GM20000 (cell line): ENCODE measurements at places on chromosomes 1 and 21.

GRCh38 chr1:42746436-42747105 lies 6.5 kb upstream of the CLDN19 start:
- no peak for DNase-seq

DNA sequence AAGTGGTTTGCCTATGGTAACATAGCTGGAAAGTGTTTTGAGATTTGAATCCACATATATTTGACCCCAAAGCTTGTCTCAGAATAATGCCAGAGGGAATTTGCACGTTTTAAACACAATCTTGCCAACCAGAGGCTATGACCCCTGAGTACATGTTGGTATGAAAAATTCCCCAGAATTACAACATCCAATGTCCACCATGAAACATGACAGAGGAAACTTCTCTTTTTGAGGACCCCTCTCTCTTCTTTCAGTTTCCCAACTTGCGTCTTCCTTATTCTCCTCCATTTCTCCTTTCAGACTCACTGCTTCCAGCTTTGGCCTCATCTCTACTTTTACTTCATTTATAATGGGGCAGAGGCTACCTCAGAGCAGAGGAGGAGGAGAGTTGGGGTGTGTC lies 5.5 kb upstream of the KCNJ9 start:
- no peak for DNase-seq

- no peak for DNase-seq
These were observed 18.6 kb downstream of the PDE9A start for GRCh38 chr21:42671778-42672593.

- no peak for DNase-seq
These were observed 34.7 kb downstream of the NIPAL3 start for GRCh38 chr1:24450316-24450715.

- no peak for DNase-seq
These were observed 38.0 kb downstream of the ERG start for GRCh38 chr21:38460171-38460742.

DNA sequence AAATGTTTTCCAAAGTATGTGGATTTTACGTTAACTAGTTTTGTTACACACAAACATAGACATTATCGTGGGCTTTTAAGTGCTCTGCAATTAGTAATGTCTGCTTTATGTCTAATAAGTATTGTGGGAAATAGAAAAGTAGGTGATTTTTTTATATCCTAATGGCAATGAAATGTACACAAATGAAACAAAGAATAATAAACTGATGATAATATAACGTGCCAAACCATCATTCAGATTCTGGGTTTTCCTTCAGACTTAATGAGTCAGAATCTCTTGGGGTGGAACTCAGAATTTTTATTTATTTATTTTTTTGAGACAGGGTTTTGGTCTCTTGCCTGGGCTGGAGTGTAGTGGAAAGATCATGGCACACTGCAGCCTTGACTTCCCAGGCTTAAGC lies 2.0 kb downstream of the TMEM183A start:
- no peak for DNase-seq

DNA sequence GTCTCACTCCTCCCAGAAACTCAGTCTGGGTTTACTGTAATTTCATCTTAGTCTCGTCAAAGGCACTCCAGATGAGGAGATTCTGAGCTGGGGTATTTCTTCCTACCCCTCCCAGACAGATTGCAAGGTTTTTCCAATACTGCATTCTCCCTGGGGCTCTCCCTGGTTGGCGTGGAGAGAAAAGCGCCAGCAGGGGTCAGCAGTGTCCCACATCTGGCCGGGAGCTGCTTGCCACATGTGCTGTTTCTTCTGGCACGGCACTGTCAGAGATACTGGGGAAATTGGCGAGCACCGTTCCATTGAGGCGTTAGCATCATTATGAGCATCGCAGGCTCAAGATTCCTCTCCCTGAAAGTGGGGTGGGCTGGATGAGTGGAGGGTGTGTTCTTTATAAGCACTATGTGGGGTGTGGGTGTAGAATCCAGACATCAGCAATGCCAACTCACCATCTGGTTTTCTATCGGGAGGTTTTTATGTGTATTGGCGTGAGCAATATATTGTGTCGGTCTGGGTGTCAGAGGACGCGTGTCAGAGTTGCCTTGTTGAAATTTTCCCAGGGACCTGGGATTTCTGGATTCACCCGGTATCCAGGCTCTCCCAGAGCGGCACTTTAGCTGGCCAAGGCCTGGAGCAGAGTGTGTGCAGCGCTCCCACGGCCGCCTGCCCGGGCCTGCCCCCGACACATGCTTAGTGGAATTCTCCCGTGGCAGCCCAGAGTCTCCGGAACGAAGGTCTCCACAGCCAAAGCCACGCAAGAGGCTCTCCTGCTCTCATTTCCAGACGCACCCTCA lies 8.0 kb upstream of the NAV1 start:
- DNase-seq: peak; percentile 75

DNA sequence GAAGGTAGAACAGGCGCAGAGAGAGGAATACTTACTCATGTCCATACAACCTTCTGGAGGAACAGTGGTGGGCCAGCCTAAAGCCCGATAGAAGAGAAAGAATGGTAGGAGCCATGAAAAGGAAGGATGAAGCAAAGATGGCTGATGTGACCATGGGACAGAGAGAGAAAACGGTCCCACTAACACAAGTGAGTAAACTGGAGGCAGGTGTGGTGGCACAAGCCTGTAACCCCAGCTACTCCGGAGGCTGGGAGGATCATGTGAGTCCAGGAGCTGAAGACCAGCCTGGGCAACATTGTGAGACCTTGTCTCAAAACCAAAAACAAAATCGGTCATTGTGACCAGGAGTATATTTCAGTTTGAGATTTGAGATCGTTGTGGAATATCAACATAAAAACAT lies 49.4 kb downstream of the C1orf198 start:
- DNase-seq: no peak

GRCh38 chr1:86487131-86487810 lies 18.5 kb downstream of the CLCA1 start:
- no peak for DNase-seq

- no peak for DNase-seq
These were observed 44.4 kb downstream of the GNB1 start for GRCh38 chr1:1846386-1846918.

GRCh38 chr1:196779093-196779492 lies 4.5 kb downstream of the CFHR3 start:
- no peak for DNase-seq

DNA sequence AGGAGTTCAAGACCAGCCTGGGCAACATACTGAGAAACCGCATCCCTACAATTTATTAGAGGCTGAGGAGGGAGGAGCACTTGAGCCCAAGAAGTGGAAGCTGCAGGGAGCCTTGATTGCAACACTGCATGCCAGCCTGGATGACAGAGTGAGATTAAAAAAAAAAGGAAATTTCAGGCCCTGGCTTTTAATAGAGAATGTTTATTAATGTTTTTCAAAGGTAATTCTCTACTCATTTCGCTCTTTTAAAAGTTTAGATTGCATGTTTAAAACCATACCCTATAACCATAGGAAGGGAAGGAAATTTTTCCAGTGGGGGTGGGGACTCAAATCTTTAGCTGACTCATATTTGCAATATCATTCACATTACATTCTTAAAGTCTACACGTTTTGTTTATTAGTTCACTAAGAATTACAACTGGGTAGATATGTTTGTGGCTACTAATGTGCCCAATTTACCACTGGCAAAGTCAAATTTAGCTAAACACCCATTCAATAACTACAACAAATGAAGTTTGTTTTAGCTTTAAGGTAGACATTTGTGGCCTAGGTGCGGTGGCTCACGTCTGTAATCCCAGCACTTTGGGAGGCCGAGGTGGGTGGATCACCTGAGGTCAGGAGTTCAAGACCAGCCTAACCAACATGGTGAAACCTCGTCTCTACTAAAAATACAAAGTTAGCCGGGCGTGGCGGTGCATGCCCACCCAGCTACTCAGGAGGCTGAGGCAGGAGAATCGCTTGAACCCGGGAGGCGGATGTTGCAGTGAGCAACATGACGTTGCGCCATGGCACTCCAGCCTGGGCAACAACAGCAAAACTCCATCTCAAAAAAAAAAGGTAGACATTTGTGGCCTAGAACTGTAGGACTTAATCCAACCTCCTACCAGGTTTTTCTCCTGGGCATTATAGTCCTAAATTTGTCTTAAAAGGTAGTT lies 5.0 kb downstream of the KDM5B start:
- DNase-seq: no peak

DNA sequence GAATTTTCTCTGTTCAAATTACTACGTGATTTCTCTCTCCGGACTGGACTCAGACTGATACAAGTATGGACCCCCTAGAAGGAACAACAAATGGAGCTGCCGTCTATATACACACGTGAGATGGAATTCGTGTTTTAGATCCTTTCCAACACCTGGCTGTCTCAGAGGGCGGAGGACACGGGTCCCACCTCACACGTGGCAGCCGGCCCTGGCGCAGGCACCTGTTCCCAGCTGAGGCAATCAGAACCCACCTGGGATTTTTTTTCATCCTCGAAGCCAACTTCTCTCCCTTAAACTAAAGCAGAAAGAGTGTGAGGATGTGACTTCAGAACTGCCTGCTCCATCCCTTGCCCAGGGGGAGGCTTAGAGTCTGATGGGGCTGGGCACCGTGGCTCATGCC lies 34.1 kb upstream of the SCCPDH start:
- DNase-seq: no peak

DNA sequence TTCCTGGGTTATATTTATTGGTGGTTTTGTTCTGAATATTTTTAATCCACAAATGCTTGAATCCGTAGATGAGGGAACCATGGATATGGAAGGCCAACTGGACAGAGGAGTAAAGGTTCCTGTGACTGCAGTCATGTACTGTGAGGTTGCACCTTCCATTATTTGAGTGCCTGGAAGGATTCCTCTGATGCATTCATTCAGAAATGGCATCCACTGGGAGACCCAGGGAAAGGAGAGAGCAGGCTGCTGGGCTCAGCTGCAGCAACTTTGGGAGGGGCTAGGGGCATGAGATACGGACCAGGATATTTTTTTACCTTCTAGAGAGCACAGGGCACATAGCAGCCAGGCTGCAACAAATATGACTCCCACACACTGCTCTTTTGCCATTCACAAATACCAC lies 19.5 kb downstream of the AK2 start:
- DNase-seq: no peak

GRCh38 chr1:238406098-238406860 lies 515.6 kb upstream of the ZP4 start:
- DNase-seq: no peak

- DNase-seq: no peak
These were observed 1077.3 kb downstream of the KCNT2 start for GRCh38 chr1:195530961-195531360.

- no peak for DNase-seq
These were observed 181.2 kb upstream of the IVNS1ABP start for GRCh38 chr1:185498207-185498606.

DNA sequence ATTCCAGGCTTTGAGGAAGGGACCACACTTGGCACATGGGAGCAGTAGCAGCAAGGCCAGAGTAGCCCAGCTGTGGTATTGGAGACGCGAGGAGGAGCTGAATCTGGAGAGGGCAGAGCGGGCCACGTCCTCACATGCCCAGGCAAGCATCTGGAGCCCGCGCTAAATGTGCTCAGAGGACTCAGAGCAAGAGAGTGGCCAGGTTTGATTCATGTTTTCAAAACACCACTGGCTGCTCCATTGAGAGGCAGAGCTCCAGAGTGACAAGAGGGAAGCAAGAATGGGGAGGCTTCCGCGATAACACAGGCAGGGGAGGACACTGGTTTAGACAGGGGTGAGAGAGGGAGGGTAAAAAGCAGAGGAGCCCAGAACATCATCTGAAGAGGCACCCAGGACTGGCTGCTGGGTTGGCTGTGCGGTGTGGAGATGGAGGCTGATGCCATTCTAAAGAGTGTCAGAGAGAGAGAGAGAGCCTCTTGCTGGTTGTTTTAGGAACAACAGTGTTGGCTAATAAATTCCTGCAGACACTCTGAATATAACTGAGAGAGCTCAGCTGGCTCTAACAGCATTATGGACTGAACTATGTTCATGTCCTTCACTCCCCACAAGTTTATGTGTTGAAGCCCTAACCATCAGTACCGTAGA lies 32.3 kb downstream of the RCAN1 start:
- DNase-seq: peak; percentile 61

DNA sequence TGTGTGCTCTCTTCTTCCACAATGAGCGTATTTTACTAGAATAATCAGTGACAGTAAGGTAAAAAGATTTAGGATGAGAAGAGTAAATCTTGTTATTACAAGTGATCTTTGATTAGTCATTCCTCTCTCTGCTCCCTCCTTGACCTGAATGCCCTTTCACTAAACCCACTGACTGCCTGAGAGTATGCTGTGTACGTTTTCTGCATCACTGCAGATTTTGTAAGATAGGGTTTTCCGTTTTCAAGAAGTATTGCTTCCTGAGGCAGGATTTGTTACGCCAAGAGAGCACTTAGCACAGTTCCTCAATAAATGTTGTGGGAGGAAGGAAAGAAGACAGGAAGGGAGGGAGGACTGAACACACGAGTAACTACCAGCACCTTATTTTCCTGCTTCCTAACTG lies 7.7 kb upstream of the LAMB3 start:
- peak; percentile 51 for DNase-seq

GRCh38 chr1:63073309-63074306 lies 248.8 kb upstream of the FOXD3 start:
- DNase-seq: no peak

DNA sequence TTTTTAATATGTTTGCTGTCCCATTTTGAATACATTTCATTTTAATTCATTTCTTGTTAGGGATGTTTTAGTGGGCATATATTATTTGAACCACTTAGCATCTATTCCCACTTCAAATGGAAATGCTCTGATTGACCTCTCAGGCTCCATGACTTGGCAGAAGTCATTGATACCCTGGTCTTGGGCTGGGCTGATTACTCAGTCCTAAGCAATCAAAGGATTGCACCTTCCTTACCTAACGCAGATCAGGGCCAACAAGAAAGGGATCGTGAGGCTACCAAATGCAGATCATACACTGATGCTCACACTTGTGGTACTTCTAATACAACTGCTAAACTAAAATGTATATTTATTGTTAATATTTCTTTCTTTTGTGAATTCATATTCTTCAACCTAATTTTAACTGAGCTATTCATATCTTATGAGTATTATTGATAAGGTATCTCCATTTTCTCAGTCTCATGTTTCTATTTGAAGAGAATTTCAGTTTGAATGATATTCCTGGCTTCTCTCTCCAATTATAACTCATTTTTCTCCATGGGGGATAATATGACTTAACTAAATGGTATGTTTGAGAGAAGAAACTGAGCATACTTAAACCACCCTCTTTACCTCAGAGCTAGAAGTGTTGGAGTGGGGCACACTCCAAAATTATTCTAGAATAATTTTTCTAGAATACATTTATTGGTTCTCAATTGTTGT lies 615.5 kb upstream of the ADAMTS5 start:
- no peak for DNase-seq

DNA sequence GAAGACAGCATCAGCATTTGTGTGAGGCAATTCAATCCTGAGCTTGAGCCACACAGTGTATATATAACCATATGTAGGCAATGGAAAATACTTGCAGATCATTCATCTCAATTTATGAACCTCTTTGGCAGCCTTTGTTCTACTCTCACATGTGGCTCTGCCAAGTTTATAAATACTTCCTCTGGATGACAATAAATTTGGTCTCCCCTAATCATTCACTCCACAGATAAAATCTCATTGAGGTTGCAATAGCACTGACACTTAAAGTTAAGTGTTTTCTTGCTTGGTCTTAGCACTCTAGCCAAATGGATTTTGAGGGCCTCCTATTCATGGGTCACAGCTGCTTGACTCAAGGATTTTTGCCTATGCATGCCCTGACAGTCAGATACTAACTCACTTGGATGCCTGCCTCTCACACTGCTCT lies 136.6 kb upstream of the VANGL1 start:
- DNase-seq: no peak
